ENCODE measurements at places on chromosomes 1 and 21.

DNA sequence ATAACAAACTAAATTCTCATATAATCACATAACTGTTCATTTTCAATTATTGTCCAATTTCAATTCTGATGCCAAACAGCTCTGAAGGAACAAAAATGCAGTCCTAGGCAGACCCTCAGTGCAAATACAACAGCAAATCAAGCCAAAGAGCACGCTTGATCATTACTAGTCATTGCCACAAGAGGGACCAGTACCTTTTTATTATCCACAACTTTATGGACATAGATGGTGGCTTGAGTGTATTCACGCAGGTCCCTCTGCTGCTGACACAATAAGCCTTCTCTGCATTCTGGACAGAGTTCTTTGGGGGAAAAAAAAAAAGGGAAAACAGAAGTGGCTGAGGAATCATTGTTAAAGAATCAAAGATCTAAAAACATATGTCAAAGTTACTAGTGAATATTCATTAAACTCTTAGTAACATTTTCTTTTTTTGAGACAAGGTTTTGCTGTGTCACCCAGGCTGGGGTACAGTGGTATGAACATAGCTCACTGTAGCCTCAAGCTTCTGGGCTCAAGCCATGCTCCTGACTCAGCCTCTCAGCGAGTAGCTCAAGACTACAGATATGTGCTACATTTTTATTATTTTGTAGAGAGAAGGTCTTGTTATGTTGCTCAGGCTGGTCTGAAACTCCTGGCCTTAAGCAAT is 34.3 kb upstream of the RAP1GAP start:
- no peak for DNase-seq

GRCh38 chr21:18340387-18340942 is 63.1 kb downstream of the TMPRSS15 start:
- DNase-seq = no peak

- peak; percentile 34 for DNase-seq
Observed at GRCh38 chr1:119275145-119276134, 93.1 kb upstream of the HAO2 start.

GRCh38 chr1:167440776-167441175 is 77.6 kb downstream of the CD247 start:
- DNase-seq = no peak

- no peak for DNase-seq
Observed at GRCh38 chr1:171468120-171468750, 17.1 kb upstream of the PRRC2C start.

GRCh38 chr1:195960580-195960979 is 647.7 kb downstream of the KCNT2 start:
- no peak for DNase-seq

DNA sequence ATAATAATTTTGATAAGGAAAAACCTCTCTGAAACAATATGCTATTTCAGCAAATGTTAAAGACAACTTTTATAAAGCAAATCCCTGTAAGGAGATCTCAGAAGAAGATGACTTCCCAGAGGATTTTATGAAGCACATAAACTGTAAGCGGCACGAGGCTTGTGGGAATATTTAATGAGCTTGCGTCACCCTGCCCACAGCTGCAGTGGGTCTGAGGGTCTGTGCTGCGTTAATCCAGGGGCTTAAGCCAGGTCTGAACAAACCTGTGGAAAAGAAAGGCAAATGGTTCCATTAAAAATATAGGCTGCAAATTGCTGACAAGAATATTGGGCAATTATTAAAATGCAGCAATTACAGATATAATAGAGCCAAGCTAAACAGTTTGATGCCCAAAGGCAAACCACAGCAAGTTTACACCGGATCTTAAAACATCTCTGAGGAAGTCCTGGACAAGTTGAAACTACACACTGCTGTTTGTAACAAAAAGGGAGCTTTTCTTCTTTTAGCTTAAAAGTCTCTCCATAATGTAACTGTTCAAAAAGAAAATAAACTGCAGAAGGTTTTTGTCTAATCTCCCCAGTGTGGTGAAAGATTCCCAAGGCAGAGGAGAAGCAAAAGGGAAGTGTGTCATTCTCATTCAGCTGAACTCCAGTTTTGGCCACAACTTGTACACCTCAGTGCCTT is 21.8 kb downstream of the TGFBR3 start:
- DNase-seq = no peak

GRCh38 chr1:247112479-247112781 is 8.3 kb upstream of the ZNF669 start:
- DNase-seq = no peak

DNA sequence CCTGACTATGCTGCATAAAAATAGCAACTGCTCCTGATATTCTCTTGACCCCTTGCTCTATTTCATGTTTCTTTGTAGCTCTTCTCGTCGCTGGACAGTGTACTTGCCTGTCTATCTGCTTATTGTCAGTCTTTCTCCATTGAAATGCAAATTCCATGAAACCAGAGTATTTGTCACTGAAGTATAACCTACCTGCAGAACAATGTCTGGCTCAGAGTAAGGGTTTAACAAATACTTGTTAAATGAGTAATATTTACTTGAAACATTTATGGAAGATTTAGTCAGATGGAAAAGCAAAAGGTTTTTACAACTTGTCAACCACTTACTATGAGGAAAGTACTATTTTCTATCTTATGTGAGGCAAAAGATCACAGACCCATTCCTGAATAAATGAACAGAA is 19.9 kb upstream of the ERICH3 start:
- no peak for DNase-seq

GRCh38 chr1:54401799-54402198 is 4.4 kb downstream of the SSBP3 start:
- no peak for DNase-seq

DNA sequence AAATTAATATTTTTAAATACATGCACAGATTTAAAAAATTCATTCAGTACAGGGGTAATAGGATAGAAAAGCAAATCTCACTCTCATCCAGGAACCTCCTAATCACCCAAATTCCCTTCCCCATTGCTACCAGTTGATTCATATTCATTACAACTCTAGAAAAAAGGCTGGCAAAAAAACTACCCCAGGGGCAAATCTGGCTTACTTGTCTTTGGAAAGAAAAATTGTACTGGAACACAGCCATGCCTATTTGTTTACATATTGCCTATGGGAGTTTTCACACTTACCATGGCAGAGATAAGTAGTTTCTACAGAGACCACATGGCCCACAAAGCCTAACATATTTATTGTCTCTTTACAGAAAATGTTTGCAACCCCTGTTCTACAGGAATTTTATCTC is 8.9 kb upstream of the RBM34 start:
- DNase-seq = no peak

- peak; percentile 78 for DNase-seq
Observed at GRCh38 chr1:9867408-9868243, 42.4 kb downstream of the CTNNBIP1 start.

DNA sequence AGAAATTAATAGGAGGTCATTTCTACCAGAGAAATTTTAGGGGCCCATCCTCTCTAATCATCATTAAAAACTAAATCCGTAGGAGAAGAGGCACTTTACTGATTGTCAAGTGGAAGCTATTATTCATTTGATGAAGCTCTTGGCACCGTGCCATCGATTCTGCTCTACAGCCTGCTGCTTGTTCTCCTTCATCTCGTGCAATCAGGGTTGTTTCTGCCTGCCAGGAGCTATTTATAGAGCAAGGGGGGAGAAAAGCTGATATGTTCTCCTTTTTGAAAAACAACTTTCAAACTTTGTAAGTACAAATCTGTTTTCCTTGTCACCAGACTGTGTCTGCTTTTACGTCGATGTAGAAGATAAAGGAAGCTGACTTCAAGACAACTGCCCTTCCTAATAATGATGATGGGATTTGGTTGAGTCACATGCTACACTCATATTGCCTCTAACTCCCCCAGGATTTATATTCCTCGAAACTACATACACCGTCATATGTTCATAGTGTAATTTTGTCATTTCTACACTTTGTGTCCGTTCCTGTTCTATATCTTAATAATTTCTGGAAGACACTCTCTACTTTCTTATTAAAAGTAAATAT is 169.6 kb upstream of the LHX8 start:
- no peak for DNase-seq

- DNase-seq = no peak
Observed at GRCh38 chr1:215529111-215529510, 38.0 kb upstream of the KCTD3 start.

GRCh38 chr1:6271554-6271953 is 10.7 kb upstream of the GPR153 start:
- DNase-seq = no peak

DNA sequence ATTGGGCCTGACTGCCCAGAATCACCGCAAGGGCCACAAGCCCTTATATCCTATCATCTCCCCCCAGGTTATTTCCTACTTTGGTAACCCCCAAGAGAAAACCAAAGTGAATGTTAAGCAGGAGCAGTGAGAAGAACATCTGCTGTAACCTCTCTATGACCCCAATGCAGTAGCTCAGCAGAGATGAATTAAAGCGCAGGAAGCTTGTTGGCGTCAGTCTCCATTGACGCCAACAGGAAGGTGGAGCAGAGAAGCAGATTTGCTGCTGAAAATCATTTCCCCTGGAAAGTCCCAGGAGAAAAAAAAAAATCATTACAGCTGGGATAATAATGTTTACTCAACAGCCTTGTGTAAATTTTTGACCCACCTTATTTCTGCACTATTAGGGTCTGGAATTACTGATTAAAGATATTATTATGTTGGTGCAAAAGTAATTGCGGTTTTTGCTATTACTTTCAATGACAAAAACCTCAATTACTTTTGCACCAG is 33.2 kb upstream of the FAM163A start:
- DNase-seq = no peak

- DNase-seq = no peak
Observed at GRCh38 chr1:19300211-19300610, 11.6 kb upstream of the AKR7A3 start.

GRCh38 chr1:151476083-151476482 is 16.8 kb upstream of the POGZ start:
- DNase-seq = no peak

DNA sequence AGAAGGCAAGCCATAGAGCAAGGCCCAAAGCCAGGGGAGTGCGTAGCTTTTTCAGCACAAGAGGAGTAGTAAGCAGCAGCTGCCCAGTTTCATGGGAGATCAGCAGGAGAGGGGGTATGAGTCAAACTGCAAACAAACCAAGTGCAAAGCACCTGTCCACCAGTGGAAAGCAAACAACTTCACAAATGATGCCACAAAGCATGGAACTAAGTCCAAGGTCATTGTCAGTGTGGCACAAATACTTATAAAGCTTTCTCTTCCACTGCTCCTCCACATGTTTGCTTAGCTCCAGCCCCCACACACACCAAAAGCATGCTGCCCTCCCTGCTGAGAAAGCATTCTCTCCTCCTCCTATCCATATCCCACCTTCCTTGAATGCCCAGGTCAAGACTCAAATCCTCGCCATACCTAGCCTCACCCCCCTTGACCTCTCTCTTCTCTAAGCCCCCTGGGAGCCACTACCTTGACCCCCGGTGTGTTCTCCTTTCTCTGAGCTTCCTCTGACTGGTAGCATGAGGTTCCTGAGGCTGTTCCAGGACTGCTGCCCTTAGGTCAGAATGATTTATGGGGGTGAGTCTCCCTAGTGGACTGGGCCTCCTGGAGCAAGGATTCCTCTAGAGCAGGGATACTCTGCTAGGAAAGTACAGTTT is 70.4 kb downstream of the DMAP1 start:
- no peak for DNase-seq

Measured in stimulated activated CD4-positive, alpha-beta T cell treated with anti-CD3 and anti-CD28 coated beads, Interleukin-12 subunit alpha, Interleukin-12 subunit beta, amount 100 ng/mL, for 24 hours (primary cell).